ENCODE measurements at places on chromosomes 2 and 18.

- DNase-seq, result no peak
Observed at GRCh38 chr18:41974796-41975201, 19.8 kb downstream of the PIK3C3 start.

- no peak for DNase-seq
Observed at GRCh38 chr2:160993654-160994061, 166.6 kb upstream of the TANK start.

DNA sequence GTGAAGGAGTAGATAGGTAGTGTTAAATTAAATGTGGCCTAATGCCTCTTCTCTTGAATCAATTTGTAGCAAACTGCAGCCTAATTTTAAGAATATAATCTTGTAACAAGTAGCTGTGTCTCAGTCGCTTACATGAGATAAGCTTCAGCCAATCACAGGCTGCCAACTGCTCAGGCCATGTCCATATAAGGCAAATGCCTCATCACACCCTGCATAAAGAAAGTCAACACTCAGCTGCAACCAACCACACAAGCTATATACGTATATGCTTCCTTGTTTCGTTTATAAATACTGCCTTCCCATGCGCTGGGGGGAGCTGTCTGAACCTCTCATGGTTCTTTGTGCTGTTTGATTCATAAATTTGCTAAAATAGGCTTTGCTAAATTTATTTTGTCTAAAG lies 476.3 kb downstream of the TRIB2 start:
- no peak for DNase-seq

GRCh38 chr2:7983912-7984311 lies 697.9 kb upstream of the ID2 start:
- no peak for DNase-seq

DNA sequence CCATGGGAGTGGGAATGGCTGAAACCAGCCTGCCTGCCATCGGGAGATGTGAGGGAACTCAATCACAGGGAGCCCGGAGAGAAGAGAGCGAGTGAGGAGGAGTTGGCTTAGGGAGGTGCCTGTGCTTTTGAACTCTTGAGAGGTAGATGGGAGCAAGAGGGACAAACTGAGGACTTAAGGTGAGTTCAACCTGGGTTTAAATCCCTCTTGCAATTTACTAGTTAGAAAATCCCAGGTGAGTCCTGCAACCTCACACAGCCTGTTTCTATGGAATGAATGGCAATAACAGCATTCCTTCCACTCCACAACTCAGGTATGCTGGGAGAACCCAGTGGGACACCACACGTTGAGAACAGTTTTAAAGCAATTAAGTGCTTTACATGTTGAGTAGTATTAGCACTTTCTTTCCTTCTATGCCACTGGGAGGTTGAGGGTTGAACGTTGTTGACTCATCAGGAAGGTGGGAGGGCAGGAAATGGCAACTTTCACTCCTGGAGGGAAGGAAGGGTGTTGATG lies 57.3 kb downstream of the VIT start:
- no peak for DNase-seq

- no peak for DNase-seq
Observed at GRCh38 chr2:68125821-68126220, 31.9 kb upstream of the PNO1 start.

DNA sequence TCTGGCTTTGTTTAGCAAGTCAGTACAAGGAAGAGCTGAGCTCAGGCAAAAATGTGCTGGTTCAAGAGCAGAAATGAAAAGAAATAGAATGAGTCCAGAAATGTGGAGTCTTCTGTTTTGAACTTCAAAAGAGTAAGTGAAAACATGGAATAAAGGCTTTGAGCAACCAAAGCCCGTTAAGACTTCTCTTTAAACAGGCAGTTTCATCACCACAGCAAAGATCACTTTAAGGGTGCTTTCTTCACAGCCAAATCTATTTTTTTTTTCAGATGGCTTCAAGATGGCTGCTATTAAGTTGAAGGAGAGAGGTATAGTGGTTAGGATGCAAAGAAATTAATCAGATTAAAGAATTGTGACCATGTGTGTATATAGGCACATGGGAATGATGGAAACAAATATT lies 2.0 kb upstream of the CHRNA1 start:
- no peak for DNase-seq

DNA sequence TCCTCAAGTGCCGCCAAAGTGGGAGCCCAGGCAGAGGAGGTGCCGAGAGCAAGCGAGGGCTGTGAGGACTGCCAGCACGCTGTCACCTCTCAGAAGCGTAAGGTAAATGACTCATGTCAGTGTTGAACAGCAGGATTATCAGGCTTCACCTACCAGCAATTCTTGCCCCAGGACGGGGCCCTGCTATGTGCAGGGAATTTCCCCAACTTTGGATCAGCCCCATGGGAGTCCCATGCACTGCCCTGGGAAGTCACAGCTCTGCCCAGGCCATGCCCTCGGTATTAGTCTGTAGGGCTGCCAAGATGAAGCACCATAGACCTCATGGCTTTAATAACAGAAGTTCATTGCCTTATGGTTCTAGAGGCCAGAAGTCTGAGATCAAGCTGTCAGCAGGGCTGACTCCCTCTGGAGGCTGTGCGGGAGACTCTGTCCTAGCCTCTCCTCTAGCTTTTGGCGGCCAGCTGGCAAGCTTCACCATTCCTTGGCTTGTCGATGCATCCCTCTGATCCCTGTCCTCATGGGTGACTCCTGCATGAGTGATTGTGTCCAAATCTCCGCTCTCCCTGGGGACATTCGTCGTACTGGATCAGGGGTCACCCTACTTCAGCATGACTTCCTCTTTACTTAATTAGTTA lies 55.9 kb downstream of the TRPM8 start:
- DNase-seq, result no peak

- no peak for DNase-seq
Observed at GRCh38 chr2:30683236-30683956, 123.8 kb downstream of the CAPN13 start.

DNA sequence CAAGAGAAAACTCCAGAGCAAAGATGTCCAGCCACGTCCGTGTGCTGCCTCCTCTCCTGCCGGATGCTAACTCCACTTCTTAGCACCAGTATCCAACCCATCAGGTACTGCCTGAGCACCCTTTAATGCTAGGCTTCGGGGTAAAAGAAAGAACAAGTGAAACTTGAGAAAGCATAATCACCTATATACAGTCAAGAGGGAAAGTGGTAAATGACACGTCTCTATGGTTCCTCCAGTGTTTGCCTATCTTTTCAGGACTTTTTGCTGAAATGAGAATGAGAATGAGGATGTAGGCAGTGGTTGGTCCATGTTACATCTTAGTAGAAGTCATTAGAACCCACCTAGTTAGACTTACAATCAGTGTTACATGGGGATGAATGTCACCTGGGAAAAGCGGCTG lies 47.9 kb downstream of the EPHA4 start:
- DNase-seq, result no peak

DNA sequence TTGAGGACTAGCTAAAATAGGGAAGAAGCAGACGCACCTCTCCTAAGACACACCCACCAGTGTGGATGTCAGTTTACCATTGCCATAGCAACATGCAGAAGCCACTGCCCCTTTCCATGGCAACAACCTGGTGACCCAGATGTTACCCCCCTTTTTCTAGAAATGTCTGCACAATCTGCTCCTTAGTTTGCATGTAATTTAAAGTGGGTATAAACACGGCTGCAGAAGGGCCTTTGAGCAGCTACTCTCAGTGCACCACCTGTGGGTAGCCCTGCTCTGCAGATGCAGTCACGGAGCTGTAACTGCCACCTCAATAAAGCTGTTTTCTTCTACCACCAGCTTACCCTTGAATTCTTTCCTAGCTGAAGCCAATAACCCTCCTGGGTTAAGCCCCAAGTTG lies 87.1 kb downstream of the FBXO15 start:
- no peak for DNase-seq

DNA sequence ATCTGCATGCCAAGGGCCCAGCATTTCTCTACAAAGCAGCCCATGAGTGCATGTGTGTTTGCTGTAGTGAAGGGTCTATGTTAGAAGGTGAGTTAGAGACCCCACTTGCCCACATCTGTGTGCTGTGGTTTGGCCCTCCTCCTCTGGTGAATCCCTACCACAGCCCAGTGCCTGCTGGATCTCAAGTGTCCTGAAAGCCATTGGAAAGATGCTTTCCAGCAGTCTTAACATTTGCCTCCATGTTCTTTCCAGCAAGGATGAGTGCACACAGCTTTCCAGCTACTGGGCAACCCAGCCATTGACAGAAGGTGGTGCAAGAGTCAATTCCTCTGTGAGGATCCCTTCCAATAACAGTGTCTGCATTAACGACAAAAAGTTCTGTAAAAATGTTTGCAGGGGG lies 13.6 kb downstream of the CRIM1 start:
- no peak for DNase-seq

DNA sequence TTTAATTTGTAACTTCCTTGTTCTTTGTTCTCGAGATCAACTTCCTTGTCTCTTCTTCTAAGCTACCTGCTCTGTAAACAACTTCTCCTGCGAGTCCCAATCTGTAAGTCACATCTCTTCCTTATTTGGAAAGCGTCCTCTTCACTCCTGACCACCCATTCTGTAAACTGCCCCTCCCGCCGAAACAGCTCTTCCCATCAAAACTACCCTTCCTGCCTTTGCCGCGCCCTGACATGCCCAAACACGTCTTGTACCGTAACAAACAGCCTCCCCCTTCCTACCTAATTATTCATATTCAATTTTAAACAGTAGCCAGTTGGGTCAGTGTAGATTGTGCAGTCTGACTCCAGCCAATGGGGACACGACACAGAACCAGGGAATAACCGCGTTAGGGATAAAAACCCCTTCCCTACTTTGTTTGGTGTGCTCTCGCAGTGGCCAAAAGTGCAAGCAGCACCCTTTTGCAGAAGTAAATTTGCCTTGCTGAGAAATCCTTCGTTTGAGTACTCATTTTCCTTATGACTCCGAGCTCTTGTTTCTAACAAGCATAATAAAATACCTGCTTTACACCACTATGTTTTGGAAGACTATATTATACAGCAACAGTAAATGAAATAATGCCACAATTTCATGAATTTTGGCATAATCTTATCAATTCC lies 39.8 kb downstream of the PIAS2 start:
- DNase-seq, result no peak

- DNase-seq, result no peak
Observed at GRCh38 chr18:69455125-69455524, 54.4 kb downstream of the DOK6 start.

GRCh38 chr2:170716851-170717598 lies 1.9 kb downstream of the SP5 start:
- DNase-seq, result no peak

- no peak for DNase-seq
Observed at GRCh38 chr2:86370579-86370978, 33.2 kb upstream of the REEP1 start.

DNA sequence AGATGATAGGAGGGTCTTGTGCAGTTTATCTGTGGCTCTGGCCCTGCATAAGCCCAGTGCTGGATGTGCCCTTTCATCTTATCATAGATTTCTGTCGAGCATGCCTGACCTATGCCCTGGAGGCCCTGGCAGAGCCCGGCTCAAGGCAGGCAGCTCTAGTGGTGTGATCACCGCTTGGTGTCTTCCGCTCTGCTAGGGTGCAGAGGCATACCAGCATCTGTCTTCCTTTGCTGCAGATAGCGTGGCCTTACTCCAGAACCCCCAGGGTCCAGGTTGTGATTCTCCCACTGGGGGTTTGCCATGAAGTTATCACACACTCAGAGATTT lies 13.7 kb upstream of the TRAF3IP1 start:
- no peak for DNase-seq

- no peak for DNase-seq
Observed at GRCh38 chr2:123128951-123129350, 896.1 kb upstream of the CNTNAP5 start.

GRCh38 chr2:214989187-214989586 lies 149.2 kb downstream of the ABCA12 start:
- no peak for DNase-seq

- DNase-seq, result no peak
Observed at GRCh38 chr2:6885968-6886367, 8.4 kb downstream of the RSAD2 start.

- no peak for DNase-seq
Observed at GRCh38 chr18:73511771-73512503, 635.7 kb downstream of the FBXO15 start.

GRCh38 chr2:54295911-54296310 lies 39.9 kb upstream of the TSPYL6 start:
- no peak for DNase-seq

- DNase-seq, result no peak
Observed at GRCh38 chr2:56465491-56465890, 281.7 kb downstream of the CCDC85A start.

GRCh38 chr18:62060820-62061219 lies 126.0 kb downstream of the PIGN start:
- DNase-seq, result no peak

- DNase-seq, result no peak
Observed at GRCh38 chr2:125582516-125582915, 1073.4 kb upstream of the GYPC start.

DNA sequence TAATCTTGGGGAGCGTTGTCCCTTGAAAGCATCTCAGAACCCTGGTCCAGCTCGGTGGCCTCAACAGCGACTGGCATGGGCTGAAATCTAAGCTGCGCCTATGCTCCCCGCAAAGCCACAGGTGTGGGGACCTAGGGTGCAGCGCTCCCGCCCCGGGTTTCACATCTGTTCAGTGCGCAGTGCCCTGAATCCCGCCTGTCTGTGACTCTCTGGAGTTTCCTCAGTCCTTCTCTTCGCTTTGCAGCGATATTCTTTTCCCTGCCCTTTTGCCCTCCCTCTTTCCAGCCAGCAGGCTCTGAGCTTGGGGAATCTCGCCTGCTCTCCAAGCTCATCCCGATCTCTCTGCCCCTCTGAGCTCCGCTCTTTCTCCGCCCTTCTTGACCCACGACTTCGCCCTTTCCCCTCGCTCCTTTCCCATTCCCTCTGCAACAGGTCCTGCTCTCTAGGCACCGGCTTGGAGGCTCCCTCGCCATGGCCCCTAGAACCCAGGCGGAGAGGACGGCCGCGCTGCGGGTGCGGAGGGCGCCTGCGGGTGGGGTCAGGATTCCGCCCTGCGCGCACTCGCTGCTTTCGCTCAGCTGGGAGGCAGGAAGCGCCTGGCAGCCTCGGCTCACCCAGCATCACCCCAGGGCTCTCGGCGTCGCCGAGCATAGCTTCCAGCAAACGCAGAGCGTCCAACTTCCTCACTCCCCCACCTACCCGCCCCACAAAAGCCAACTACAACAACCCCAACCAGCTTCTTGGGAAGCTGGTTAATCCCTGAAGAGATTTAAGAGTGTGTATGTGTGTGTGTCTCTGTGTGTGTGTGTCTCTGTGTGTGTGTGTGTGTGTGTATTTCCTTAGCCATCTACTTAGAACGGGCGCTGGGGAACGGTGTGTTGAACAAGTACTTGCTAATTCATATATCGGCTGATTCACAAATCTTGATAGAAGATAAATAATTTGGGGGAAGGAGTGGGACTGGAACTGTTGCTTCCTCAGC lies 1.1 kb downstream of the GRP start:
- DNase-seq, result no peak

- DNase-seq, result no peak
Observed at GRCh38 chr2:81249152-81249551, 944.6 kb upstream of the LRRTM1 start.

GRCh38 chr2:10494351-10495066 lies 46.4 kb upstream of the ODC1 start:
- DNase-seq, result no peak

DNA sequence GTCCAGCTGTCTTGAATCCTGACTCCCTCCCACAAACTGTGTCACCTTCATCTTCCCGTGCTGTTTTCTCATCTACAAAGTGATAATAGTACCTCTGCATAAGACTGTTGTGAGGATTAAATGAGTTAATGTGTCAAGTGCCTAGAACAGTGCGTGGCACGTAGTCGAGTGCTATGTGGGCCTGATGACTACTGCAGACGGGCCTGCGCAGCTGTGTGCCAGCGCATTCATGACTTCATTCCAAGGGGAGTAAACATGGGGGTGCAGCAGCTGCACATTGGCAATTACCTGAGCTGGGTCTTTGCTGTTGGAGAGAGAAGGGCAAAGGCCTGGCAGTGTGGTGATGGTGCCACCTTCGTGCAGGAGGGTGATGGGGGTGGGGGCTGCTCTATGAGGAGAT lies 5.0 kb downstream of the TEX44 start:
- no peak for DNase-seq
